ENCODE measurements at places on chromosomes 6 and 20.
A peak's percentile ranks its signal among the peaks of the same experiment; 100 is the strongest.

DNA sequence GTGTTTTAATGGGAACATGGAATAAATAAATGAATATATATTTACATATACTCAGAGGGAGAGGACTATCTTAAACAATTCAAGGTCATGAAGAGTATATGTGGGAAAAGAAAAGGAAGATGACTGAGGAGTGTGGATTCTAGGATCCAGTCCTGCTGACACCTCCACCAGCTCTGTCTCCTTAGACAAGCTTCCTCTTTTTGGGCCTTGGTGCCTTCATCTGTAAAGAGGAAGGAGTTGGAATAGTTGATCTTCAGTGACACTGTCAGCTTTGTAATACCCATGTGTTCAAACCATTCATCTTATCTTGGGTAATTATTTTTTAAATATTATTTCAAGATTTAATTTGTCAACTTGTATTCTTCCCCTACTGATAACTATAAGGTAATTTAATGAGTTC is 338.0 kb downstream of the ADGRB3 start:
- no peak for DNase-seq

GRCh38 chr6:27592481-27593199 is 119.7 kb upstream of the ZNF184 start:
- DNase-seq: peak; percentile 70

- DNase-seq: no peak
Observed at GRCh38 chr6:161630674-161631073, 356.8 kb upstream of the AGPAT4 start.

GRCh38 chr6:79071547-79071946 is 6.5 kb downstream of the PHIP start:
- no peak for DNase-seq

DNA sequence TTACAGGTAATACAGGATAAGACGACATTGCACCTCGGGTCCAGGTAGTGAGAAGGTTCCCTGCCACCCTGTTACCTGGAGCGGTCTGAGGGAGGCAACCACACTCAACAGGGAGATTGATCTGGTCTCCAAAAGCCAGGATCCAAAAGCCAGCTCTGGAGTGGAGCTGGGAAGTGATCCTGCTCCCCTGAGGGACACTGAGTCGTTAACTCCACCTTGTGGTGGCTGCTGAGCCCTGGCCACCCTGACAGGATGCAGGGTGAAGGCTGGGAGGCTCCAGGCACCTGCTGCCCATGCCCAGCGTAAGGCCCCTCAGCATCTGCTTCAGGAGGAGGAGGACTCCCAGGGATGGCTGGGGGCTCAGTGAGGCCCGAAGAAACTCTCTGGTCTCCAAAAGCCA is 38.7 kb upstream of the SLC22A2 start:
- DNase-seq: no peak

GRCh38 chr20:23313271-23313670 is 37.3 kb upstream of the NXT1 start:
- DNase-seq: no peak

DNA sequence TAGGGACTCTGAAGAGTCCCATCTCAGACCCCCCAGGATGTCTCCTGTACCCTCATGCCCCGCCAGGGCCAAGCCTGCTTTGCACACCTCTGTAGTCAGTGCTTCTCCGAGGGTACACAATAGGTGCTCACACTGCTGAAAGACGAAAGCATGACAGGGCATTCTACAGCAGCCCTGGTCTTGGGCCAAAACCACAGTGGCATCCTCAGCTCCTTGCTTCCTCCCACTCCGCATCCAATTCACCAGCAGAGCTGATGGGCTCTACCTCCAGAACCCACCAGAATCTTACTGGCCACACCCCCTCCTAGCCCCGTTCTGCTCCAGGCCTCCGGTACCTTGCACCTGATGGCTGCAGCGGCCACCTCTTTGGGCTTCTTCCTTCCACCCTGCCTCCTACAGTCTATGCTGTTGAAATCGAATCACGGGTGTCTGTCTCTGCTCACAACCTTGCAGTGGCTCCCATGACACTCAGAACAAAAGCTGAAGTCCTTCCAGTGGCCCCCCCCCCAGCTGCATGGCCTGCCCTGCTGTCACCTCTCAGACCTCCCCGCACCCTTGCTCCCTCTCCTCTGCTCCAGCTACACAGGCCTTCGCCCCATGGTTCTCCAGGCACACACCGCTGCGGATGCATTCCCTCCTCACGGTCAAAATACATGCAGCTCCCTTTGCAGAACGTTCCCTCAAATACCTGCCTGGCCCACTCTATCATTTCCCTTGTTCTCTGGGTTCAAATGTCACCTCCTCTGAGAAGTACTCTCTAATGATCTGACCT is 1.2 kb downstream of the ANGPT4 start:
- no peak for DNase-seq

GRCh38 chr6:66423047-66423446 is 716.0 kb upstream of the EYS start:
- no peak for DNase-seq

DNA sequence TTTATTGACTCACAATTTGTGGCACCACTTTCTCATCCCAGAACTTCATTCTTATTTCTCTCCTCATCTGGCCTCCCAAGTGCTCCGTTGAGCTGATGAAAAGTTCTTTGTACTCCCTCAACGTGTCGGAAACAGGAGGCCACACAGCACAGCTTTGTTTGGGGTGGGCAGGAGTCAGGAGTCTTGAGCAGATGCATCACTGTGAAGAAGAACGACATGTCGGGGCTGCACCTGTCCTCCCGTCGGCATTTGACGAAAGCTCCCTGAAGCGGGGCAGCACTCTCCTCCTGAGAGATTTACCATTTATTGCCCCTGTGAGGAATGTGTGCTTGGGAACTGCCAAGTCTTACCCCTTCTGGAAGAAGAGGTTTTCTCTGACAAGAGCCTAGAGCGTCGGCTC is 28.1 kb downstream of the TAF8 start:
- no peak for DNase-seq
